ENCODE measurements at places on chromosomes 12 and 14.

- no peak for DNase-seq
These were observed 173.1 kb downstream of the DUSP6 start for GRCh38 chr12:89179245-89179644.

GRCh38 chr12:22923768-22924167, 298.8 kb downstream of the ETNK1 start:
- DNase-seq, result no peak

- DNase-seq, result no peak
These were observed 1.2 kb downstream of the UNC119B start for GRCh38 chr12:120711411-120711810.

DNA sequence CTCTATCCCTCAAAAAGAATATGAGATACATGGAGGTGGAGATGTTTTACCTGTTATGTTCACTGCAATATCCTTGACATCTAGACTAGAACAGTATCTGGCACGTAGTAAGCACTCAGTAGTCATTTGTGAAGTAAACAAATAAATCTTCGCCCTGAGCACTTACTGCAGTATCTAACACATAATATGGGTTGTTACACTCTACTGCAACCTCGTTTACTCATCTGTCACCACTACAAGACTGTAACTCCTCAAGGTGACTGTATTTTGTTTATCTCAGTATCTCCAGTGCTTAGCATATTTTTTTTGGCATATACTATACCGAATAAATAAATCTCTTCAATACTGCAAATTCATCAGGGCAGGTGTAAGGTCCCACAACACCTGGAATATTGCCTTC, 66.1 kb downstream of the WASHC3 start:
- no peak for DNase-seq

- DNase-seq, result no peak
These were observed 82.9 kb downstream of the NCOR2 start for GRCh38 chr12:124484526-124484953.

DNA sequence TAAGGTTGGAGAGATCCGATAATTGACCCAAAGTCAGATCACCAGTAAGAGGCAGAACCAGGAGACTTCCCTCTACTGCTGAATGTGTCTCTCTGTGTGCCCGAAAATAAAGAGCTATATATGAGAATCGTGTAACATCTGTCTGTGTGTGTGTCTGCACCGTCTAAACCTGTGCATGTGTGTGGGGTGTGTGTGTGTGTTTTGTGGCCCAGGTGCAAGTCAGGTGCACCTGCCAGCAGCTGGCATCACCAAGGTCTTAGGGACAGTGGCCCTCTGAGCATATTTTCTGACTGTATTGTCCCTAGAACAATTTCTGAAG, 24.7 kb upstream of the KRT78 start:
- DNase-seq, result no peak

Measured in inflammatory macrophage treated with lipopolysaccharide for 4 hours (primary cell).